NCI-H1105 (cell line): ENCODE measurements at places on chromosomes 16 and 17.

DNA sequence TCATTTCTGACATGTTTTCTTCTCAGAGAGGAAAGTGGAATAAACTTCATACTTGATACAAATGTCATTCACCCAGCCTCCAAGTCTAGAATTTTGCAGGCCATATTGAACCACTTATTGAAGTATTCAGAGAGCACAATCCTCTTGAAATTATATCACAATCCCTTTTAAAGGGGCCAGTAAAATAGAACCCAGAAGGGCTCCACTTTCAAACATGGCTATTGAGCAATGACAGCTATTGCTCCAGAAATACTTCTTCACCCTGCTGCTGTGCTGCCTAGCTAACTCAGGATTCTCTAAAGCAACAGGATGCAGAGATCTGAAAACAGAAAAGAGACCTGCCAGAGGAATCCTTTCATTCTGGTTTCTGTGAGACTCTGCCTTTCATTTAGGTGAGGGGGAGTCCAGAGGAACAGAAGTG lies 275.0 kb upstream of the CDH5 start:
- no peak for DNase-seq

DNA sequence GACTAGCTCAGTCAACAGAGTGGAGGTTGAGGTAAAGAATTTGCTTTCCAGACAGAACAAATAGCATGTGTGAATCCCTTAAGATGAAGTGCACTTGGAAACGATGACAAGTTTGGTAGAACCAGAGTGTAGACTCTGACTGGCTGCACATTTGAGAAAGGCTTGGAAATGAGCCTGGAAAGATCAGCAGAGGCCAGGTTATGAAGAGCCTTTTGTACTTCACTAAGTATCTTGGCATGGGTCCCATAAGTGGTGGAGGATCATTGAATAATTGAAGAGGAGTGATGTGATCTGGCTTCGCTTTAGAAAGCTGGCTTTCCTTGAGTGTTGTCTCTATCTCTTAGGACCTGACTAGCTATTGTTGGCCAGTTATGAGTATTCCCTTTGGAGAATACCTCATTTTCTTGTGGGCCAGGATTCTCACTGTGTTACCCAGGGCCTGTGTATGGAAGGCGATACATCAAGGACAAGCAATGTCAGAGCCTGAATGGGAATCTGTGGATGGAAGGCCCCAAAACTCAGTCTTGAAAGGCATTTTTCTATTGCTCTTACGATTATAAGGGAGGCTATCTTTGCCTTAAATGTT lies 329.8 kb downstream of the UTP18 start:
- peak; percentile 15 for DNase-seq

DNA sequence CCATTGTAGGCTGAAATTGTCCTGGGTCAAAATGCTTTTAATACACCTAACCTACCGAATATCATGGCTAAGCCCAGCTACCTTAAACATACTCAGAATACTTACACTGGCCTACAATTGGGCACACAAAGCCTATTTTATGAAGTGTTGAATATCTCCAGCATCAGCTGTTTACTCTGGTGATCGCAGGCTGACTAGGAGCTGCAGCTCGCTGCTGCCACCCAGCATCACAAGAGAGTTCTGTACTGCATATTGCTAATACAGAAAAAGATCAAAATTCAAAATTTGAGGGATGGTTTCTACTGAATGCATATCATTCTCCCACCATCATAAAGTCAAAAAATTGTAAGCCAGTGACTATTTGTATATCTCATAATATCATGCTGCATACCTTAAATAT lies 55.3 kb downstream of the ULK2 start:
- peak; percentile 10 for DNase-seq

- DNase-seq: no peak
These were observed 834 bp upstream of the TXNDC11 start for GRCh38 chr16:11743308-11744074.

- no peak for DNase-seq
These were observed 17.8 kb upstream of the SLC6A4 start for GRCh38 chr17:30253312-30253711.

GRCh38 chr17:56751145-56751738 lies 82.5 kb downstream of the C17orf67 start:
- no peak for DNase-seq

GRCh38 chr17:31486351-31487062 lies 95.0 kb downstream of the RAB11FIP4 start:
- DNase-seq: no peak

- DNase-seq: no peak
These were observed 173.5 kb downstream of the C16orf95 start for GRCh38 chr16:87143661-87144121.
